ENCODE measurements at places on chromosomes 6 and 20. TPM values are rescaled to one million over a fixed set of nuclear protein-coding genes. Genes with fewer than 3 reads are reported as not detected.
A peak's percentile ranks its signal among the peaks of the same experiment; 100 is the strongest.

DNA sequence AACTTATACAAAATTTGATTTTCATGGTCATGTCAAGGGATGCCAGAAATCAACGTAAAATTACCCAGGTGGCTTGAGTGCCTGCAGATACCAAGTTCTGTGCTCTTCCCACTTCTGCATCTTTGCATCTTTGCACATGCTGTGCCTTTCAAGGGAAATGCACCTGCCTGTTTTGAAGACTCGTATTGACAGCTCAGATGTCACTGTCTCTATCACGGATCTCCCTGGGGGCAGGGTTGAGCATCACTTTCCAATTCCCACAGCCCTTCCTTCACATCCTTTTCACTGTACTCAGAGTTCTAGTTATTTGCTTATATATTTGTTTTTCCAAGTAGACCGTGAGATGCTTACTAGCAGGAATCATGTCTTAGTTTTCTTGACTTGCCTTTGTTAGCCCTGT lies 274.2 kb downstream of the CDH26 start:
- DNase-seq, result no peak

DNA sequence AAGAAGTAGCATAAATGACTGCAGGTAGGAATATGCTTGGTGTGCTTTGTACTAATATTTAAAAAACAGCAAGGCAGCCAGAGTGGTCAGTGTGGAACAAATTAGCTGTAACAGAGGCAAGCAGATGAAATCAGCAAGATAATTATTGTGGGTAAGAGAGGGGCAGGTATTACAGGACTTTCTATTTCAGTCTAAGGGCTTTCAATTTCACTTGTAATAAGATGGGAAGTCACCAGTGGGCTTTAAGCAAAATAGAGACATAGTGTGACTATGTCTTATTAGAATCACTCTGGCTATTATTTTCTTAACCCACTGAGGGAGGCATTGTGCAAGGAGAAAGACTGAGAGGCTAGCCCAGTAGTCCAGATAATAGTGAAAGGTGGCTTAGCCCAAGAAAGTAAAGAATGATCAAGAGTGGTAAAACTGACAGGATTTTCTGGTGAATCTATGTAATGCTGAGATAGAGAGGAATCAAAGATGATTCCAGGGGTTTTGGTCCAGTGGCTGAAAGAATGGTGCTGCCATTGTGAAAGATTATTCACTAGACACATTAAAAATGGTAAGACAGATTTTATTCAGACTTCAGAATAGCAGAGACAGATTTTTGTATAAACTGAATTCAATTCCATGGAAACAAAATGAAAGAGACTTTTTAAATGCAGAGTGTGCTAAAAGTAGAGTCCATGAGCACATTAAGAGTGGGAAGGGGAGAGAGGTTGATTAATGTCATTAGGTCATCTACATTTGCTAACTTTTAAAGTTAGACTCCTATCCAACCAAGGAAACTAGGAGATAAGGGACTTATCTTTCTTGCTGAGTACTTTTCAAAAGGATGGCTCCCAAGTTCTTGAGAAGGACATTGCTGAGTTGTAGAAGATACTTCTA lies 1136.0 kb downstream of the HACE1 start:
- DNase-seq, result no peak

DNA sequence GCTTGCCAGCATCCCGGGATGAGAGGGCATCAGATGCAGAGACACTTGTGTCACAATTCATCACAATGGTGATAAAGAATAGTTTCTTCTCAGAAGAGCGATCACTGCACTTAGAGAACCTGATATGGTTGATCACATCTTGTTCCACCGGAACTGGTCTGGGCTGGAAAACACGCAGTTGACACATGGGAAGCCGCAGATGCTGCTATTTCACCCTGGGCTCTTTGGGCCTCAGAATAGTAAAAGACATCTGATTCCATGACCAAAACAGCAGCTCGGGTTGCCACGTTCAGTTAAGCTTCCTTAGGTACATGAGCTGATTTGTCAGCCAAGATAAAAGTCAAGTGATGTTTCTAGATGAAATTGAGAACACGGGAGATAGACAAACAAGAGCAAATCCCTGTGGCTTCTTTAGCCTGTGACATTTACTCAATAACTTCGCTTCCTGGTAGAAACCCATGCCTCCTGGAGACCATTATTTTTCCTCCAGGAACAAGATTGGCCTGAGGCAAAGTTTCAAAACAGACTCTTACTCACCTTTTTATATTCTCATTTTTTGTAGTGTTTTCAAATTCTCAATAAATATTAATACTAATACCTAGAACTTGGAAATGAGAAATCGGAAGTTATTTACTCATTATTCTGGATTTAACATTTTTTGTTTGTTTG lies 59.4 kb downstream of the TRMT6 start:
- DNase-seq, result no peak

DNA sequence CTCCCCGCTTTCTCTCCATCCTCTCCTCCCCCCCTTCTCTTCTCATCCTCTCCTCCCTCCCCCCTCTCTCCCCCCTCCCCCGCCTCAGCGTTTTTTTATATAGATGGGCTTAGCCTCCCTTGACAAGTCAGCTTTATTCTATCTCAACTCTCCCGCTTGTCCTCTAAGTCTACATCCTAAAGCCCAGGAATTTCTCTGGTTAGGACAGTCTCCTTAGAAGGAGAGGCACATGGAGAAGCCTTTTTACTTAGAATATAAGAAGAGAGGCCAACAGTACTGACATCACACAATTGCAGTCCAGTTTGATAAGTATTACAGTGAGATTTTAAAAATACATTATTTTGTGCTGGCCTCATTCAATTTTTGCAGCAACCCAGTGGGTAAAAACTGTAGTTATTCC lies 83.5 kb downstream of the LYRM2 start:
- DNase-seq, result no peak

GRCh38 chr20:44695295-44695673 lies 19.9 kb upstream of the CCN5 start:
- DNase-seq, result no peak

Gene CRIP3
- not detected for total RNA-seq

Gene CD109
- total RNA-seq, result 47.3 TPM

DNA sequence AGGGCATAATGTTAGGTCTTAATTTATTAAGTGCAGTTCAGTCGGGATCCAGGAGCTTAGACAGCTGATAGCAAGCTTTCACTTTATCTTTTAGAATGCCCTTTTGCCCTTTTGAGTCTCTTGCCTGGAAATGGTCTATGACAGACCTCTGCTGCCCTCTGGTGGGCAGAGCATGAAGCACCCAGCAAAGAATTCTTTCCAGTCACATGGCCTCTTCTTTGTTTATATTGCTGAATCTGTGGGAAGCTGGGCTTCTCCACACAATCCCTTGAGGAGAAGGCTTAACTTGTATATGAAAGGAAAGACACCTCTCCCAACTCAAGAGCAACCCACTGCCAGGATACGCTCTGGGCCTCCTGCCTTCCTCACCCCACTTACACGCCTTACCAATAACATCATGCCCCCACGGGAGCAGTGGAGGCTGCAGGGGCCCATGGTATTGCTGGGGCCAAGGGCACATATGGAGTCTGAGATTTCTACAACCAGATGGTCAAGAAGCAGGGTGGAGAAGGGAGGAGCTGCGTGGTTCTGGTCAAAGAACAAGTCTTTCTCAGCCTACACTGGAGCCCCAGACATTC lies 20.4 kb downstream of the WFDC3 start:
- DNase-seq, result peak; percentile 81

- no peak for DNase-seq
Measured at GRCh38 chr6:112331306-112331705, 15.8 kb upstream of the RFPL4B start.
